ENCODE measurements at places on chromosomes 5 and 9.
A peak's percentile ranks its signal among the peaks of the same experiment; 100 is the strongest.

DNA sequence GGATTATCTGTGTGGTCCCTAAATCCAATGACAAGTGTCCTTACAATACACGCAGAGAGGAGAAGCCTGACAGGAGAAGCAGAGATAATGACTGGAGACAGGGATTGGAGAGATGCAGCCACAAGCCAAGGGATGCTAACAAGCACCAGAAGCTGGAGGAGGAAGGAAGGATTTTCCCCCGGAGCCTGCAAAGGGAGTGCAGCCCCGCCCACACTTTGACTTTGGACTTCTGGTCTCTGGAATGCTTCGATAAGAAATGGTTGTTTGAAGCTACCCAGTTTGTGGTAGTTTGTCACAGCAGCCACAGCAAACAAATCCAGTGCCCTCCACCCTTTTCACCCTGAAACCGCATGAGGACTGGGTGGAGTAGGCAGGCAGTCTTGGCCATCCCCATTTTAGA lies 77.2 kb upstream of the BOD1 start:
- no peak for DNase-seq

- no peak for DNase-seq
Measured at GRCh38 chr5:74667396-74667795, 17.6 kb upstream of the HEXB start.

- DNase-seq = peak; percentile 55
Measured at GRCh38 chr9:111949919-111950318, 53.3 kb downstream of the UGCG start.

DNA sequence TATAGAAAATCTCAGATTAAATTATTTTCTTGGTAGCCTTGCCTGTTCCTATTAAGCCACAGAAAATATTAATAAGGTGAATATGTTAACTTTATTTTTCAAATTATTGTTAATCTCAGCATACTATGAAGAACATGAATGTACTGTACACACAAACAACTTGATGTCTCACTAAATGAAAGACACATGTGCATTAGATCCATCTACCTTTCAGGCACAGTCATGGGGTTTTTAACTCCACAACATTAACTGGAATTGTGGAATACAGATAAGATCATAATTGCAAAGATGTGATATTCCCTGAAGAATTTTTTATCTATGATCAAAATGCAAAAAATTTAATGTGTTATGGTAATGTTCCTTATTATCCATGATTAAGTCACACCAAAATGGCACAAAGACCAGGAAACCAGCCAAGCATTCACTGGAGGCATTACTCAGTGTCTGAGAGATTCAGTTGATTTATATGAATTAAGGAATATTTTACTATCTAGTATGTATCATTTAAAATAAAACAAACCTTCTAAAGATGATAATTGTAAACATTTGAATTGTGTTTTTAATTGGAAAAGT lies 150.0 kb upstream of the VCAN start:
- no peak for DNase-seq

- DNase-seq = no peak
Measured at GRCh38 chr5:126984632-126985031, 45.7 kb downstream of the MARCHF3 start.

DNA sequence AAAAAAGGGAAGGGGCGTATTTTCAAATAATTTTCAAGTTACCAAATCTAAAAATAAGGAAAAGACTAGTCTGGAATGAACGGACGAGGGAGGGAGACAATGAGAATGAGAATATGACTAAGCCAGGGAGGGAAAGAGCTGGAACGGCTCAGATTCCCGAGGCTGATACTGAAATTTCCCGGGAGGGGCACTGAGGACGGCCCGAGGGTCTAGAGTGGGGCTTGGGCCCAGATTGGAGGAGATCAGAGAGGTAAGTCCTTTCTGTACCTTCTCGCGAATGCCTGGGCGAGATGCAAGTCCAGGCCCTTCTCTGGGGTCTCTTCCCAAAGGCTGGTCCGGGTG lies 3.4 kb upstream of the CCIN start:
- peak; percentile 35 for DNase-seq

- DNase-seq = no peak
Measured at GRCh38 chr9:123555646-123556045, 199.6 kb downstream of the CRB2 start.

GRCh38 chr9:94821098-94821887 lies 94.8 kb downstream of the AOPEP start:
- DNase-seq = no peak

- no peak for DNase-seq
Measured at GRCh38 chr9:131487621-131488031, 15.1 kb upstream of the POMT1 start.

DNA sequence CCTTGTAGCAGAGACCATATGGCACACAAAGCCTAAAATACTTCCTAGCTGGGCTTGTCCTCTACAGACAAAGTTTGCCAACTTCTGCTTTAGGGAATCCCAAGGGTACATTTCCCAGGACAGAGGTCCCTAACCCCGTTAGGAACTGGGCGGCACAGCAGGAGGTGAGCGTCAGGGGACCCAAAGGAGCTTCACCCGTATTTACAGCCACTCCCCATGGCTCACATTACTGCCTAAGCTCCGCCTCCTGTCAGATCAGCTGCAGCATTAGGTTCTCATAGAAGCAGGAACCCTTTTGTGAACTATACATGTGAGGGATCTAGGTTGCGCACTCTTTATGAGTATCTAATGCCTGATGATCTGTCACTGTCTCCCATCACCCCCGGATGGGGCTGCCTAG lies 88.5 kb upstream of the TRPM3 start:
- no peak for DNase-seq

DNA sequence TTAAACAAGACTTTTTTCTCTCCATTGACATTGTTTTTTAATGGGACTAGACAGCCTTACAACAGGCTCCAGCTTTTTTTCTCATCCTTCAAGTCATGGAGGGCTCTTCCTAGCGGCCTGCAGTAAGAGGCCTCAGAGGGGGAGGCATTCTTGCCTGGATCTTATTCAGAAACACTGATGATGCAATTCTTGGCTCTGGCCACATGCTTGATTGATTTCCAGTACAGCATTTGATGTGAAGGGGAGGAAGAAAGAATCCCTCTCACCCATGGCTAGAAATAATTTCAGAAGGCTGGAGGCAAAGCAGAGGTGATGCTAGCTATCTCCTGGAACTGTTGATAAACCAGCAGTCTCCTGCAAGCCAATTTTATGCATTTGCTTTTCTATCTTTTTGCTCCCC lies 324.8 kb downstream of the PRELID2 start:
- DNase-seq = no peak

DNA sequence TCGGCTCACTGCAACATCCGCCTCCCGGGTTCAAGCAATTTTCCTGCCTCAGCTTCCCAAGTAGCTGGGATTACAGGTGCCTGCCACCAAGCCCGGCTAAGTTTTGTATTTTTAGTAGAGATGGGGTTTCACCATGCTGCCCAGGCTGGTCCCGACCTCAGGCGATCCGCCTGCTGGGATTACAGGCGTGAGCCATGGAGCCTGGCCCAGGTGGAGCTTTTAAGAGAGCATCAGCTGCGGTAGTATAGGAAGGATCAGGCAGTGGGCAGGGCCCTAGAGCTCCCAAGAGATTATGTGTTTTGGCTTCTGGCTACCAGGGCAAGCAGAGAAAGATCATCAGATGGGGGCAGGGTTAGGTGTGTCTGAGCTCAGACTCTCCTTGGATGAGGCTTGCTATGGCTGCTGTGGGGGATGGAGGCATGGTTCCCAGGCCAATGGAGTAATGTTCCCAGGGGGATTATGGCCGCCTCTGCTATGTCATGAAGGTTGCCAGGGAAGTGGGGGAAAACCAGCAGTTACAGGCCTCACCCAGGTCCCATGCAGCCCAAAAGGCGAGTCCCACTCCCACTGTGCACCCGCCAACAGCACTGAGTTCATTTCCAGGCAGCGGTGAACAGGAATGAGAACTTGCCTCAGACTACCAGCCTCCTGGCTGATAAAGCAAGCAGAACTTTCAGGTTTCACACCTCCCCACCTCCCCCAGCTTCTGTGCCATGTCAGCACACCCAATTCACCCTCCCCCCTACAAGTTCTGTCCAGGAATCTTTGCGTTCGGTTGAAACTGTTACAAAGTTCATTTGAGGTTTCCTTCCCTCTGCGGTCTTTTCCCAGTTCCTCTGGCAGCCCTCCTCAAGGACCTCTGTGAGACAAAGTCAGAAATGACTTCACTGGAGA lies 507.6 kb downstream of the SPATA31D1 start:
- no peak for DNase-seq

DNA sequence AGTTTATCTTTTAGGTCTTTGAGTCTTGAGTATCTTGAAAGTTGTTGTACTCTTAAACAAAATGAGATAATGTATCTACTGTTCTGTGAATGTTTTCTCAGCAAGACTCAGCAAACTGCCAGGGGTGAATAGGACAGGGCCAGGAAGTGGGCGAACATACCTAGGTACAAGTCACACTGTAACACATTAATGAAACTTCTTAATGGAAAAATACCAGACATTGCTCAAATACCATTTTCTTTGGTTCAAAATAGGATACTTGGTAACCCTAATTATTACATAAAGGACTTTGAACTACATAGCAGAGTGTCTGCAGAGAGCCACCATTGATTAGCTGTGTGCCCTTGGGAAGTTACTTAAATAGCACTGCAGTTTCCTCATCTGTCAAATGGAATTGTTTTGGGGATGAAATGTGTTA lies 197.5 kb downstream of the ARHGEF28 start:
- DNase-seq = peak; percentile 43
